ENCODE measurements at places on chromosomes 1 and 21.

GRCh38 chr1:61776091-61776490, 33.8 kb downstream of the PATJ start:
- DNase-seq: no peak

- DNase-seq: no peak
Observed at GRCh38 chr1:54795356-54795665, 5.8 kb downstream of the TTC22 start.

DNA sequence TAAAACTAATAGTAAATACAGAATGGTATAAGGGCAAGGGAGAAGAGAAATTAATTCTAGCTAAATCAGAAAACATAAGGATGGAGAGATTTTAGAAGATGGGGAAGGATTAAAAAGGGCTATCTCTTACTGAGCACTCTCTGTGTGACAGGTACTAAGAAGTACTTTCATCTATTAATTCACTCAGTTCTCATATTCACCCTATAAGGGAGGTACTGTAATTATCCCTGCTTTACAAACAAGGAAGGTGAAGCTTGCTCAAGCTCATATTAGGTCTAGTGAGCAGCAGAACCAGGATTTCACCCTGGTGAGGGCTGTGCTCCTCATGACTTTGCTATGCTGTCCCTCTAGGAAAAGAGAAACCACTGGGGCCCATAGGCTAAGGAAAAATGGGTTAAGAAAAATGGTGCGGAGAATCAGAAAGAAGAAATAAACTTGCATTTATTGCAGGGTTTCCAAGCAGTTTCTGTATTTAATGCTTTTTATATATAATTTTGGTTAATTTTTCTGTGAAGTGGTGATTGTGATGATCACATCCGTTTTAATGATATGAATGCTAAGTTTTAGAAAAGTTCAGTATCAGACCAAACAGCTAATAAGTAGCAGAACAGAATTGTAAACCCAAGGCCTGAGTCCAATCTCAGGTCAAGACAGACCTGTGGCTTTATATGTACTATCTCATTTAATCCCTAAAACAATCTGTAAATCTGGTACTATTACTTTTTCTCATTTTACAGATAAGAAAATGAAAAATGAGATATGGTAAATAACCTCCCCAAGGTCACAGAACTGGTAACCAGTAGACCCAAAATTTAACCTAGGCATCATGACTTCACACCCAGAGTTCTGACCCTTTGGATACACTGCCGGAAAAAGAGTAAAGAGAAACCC, 1.7 kb downstream of the PCNX2 start:
- DNase-seq: no peak

GRCh38 chr1:104636581-104636980, 886.9 kb downstream of the AMY1C start:
- DNase-seq: no peak

DNA sequence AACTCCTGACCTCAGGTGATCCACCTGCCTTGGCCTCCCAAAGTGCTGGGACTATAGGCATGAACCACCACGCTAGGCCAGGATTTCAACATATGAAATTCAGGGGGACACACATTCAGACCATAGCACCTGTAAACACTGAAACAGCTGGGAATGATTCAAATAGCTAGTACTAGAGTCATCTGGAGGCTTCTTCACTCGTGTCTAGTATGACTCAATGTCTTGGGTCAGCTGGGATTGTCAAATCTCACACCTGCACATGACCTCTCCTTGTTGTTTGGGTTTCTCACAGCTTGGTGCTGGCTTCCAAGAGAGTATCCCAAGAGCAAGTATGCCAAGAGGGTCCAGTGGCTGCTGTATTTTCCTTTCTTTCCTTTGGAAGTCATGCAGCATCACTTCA, 75.1 kb downstream of the PGM1 start:
- DNase-seq: no peak

- DNase-seq: no peak
Observed at GRCh38 chr1:178150610-178151009, 56.7 kb downstream of the RASAL2 start.

DNA sequence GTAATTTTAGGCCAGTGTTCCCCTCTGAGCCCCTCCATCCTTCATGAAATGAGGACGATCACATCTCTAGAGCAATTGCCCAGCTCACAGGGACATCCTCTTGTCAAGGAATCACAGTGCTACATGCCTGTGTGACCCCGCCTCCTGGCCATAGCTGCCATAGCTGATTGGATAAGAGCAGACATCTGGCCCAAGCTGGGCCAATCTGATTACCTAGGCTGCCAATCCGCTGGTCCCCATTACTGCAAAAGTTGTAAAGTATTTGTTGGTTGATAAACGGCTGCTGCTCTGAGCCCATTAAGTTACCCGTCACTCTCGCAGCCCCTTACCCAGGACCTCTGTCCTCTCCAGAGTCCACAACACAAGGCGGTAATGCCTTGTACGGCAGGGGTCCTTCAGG, 8.3 kb downstream of the NT5C1A start:
- DNase-seq: no peak

DNA sequence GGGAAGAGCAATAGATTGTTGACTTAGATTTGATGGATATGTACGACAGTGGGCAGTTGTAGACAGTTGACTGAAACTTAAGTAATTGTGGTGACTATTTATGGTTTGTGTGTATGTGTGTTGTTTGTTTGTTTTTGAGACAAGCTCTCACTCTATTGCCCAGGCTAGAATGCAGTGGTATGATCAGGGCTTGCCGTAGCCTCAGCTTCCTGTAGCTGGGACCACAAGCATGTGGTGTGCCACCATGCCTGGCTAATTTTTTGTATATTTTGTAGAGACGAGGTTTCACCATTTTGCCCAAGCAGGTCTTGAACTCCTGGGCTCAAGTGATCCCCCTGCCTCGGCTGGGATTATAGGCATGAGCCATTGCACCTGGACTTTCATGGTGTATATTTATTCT, 9.8 kb downstream of the SDHC start:
- DNase-seq: no peak

Measured in AG08395 (cell line).